H4 (cell line): ENCODE measurements at places on chromosomes 13 and 19. TPM values are rescaled to one million over a fixed set of nuclear protein-coding genes. Genes with fewer than 3 reads are reported as not detected.

Gene PRR20A
- total RNA-seq = not detected in 2 replicates

Gene GIPC1
- total RNA-seq = 36.5 and 62.6 TPM in 2 replicates

Gene IGFL4
- not detected in 2 replicates for total RNA-seq

DNA sequence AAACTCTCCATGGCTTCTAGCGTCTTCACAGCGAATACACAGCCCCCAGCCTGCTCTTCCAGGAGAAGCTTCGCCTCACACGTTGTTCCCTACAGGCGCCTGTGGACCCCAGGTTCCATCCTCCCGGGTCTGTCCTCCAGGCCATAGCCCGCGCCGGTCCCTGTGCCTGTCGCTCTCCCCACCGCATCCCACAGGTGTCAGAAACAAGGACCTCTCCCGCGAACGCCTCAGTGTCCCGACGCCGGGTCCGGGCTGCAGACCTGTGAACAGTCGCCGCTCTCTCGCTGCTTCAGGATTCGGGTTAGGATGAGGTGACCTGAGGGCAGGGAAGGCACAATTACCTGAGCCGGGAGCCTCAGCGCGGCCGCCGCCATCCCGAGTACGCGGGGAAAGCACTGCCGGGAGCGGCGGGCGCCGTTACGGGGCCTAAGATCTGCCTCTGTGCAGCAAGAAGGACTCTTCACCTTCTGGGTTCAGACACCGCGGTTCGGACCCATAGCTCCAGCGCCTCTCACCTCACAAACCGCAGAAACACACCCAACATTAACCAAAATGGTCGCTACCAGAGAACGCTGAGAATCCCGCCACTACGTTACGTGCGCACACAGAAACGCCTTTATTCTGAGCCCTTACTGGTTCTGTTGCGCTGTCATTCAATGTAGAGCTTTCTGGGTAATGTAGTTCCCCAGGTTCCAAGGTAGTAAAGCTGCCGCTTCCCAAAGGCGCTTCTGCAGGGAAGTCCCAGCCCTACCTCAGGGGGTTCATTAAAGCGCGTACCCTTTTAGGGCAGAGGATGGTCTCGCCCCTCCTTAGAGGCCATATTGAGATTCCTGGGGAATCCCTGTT lies at the start of gene ZNF418:
Gene ZNF418 (minus strand): TSS at position 583 of the 846 bp plus-strand sequence. CDS start 1,580 bp downstream, outside the sequence.
- DNase-seq = no peak

GRCh38 chr13:21117104-21117809 lies 55.9 kb upstream of the LATS2 start:
- no peak for DNase-seq

Gene ZNF805
- 6.1 and 7.8 TPM in 2 replicates for total RNA-seq

Gene VSTM1
- not detected in 2 replicates for total RNA-seq

- DNase-seq = no peak
Measured at GRCh38 chr19:53866865-53867224, 838 bp upstream of the MYADM start.

GRCh38 chr13:26999499-26999898 lies 172.1 kb downstream of the USP12 start:
- DNase-seq = no peak

DNA sequence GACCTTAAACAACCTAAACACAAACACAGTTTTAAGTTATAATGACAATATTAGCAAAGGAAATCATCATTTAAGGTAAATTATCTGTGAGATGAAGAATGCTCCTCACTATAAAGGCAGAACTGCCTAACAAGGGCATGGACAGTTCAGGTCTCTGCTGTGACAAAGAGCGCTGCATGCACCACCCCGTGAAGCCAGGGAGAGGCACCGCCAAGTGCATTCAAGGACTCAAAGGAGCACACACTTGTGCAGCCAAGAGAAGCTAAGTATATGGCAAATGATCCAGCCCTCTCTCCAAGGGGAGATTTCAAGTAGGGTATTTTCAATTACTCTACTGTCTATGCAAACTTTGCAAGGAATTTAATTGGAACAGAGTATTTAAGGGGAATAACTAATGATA lies 126.0 kb downstream of the RAP2A start:
- DNase-seq = no peak

DNA sequence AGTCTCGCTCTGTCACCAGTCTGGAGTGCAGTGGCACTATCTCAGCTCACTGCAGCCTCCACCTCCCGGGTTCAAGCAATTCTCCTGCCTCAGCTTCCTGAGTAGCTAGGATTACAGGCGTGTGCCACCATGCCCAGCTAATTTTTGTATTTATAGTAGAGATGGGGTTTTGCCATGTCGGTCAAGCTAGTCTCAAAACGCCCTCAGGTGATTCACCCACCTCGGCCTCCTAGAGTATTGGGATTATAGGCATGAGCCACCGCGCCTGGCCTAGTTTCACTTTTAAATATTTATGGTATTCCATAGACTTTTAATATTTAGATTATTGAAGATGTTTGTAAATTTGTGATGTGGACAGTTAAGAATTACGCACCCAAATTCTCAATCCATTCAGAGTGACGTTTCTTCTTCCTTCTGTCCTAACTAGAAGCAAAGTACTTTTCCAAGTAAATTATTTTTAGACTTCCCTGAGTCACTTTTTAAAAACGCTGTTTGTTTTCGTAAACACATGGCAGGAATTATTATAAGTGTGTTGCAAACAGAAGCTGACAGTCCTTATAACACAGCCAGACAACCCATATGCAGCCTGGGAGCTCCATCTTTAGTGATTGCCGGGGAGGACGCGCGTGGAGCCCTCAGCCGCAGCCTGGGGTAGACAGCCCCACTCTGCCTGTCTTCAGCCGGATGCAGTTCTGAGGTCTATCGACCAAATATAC lies 131.7 kb downstream of the ATP11A start:
- DNase-seq = no peak

DNA sequence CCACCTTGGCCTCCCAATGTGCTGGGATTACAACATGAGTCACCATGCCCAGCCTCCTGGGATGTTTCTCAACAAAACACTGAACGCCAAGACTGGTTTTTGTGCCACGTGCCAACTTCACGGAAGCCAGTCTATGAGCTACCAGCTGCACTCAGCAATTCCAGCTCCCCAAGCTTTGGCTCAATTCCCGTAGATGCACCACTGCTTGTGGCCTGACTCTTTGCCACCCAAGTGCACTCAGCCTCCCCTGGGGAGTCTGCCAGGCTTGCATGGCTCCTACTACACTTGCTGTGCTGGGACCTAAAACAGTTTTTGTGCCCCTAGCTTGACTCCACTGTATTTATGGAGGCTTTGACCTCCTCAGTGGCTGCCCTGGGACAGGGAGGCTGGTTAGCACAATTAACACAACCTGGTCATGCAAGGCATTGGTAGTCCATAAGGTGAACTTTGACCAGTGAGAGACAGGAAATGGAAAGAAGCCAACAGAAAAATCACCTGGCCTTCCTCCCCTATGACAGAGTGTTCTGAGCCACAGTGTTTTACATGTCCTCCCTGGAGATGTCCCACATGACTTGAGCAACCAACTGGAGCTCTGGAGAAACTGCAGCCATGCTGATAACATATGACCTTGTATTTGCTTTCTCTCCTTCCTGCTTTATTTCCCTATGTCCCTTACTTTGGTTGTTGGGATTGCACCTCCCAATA lies 1173.1 kb downstream of the UQCRFS1 start:
- no peak for DNase-seq

Gene CCL25
- total RNA-seq = not detected in 2 replicates

DNA sequence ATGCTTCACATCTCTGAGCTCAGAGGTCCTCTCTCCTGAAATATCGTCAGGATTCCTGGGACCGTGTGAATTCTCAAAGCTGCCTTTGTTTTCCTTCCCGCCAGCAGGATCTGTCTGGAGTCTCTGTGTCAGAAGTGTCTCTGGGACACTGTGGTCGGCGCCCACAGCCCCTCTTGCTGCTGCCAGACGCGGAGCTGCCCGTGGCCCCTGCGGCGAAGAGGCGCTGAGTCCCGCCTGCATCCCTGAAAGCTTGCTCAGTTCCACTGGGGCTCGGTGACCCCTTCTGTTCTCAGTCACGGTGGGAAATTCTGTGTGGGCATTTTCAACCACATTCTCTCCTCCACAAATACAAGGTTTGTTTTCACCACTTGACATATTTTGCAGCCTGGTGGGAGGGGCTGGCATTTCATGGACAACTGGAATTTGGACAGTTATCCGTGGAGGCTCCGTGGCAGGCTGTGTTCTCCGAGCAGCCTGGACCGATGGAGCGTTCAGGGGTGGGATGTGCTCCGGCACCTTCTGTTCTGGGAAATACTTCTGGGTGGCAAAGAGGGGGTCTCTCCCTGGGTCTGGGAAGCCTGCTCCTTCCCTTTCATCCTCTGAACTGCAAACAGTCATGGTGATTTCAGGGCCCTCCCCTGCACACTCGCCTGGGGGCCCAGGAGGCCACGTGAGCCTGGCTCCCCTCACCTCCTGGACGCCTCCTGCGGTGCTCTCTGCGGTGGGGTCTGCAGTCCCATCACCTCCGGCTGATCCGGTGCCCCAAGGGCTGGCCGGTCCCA lies 42.6 kb upstream of the GRTP1 start:
- no peak for DNase-seq

Gene PRKCG
- total RNA-seq = not detected in 2 replicates

DNA sequence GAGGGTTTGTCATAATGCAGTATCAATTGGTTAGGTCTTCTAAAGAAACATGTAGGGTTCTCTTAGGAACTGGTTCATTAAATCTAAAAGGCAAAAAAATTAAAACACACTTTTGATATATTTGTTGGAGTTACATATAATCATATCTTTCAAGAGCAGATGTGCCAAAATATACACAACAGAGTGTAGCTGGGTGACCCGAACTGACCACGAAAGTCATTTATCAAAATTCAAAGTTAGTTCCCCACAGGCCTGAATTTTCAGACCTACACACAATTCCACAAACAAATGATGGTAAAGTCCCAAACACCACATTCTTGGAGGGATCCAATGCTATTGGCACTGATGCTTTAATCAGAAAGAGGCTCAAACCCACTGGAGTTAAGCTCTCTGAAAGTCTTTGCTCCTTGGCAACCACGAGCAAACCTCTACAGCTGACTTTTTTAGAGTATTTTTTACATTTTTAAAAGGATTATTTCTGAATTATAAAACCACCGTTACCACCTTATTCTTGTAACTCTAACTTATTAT lies 50.9 kb downstream of the IRS2 start:
- DNase-seq = no peak
